ENCODE measurements at places on chromosomes 2 and 18.

DNA sequence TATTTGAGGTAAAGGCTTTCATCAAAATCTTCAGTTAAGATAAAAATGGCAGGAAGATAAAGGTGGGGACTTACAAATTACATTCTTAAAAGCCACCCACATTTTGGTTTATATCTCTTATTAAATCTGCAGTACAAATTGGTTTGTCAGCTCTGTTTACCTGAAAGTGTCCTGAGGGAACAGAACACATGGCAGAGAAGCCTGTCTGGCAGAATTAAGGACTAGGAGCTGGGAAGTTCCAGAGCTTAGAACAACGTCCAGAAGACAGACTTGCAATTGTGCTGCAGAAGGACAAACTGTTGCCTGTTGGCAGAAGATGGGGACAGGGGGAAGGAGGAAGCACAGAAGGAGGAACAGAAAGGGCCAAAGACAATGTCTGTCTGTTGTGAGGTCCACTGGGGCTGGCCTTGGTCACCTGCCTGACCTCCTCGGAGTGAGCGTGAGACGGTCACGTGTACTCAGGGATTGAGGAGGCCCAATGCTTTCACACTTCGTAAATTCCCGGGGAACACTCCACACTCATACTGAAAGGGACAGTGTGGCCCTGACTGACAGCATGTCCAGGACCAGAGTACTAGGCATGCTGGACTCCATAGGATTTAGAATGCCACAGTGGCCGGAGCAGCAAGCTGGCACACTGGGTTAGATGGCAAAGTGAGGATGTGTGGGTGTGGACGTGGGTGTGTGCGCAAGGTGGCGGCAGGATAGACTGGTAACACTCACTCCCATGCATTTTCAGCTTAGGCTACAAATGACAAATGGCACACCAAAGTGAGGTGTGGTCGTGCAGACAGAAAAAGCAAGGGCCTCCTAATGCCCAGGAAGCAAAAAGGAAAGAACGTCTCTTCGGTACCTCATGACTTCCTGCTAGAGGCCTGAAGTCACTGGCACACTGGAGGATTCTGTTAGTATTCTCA lies 210.9 kb upstream of the REV1 start:
- DNase-seq = no peak

- DNase-seq = no peak
These were observed 20.4 kb upstream of the LYG2 start for GRCh38 chr2:99275882-99276281.

- DNase-seq = no peak
These were observed 1.3 kb downstream of the DUSP2 start for GRCh38 chr2:96143848-96144480.

GRCh38 chr2:159117658-159118057 lies 149.2 kb downstream of the TANC1 start:
- no peak for DNase-seq

DNA sequence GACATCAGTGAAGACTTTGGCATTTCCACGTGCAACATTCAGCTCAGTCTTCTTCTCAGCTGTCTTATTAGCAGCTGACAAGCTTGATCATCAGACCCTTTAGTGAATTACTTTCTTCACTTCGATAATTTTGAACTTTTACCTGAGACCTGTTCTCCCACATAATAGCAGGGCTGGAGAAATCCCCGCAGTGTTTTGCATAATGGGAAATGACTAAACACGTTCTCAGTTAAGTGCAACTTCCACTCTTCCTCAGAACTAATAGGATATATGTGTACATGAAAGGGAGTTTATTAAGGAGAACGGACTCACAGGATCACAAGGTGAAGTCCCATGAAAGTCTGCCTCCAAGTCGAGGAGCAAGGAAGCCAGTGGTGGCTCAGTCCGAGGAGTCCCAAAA lies 28.8 kb upstream of the MBP start:
- no peak for DNase-seq
